GM20000 (cell line): ENCODE measurements at places on chromosomes 5 and 9.

- no peak for DNase-seq
Observed at GRCh38 chr9:96721303-96721702, 56.6 kb downstream of the ZNF510 start.

DNA sequence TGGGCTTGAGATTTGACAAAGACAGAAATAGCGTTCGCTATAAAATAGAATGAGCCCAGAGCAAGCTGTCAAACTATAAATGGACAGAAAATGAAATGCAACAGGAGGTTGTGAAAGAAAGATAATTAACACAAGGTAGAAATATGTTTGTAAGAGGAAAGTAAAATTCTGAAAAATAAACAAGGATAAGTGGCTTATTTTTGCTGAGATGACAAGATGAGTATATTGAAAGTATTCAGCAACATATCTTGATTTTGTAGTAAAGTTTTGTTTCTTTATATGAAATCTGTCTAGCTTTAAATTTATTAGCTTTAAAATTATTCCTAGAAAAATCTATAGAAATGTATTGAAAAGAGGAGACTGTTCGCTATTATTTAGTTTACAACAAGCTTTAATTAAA is 111.9 kb upstream of the RPS23 start:
- no peak for DNase-seq

DNA sequence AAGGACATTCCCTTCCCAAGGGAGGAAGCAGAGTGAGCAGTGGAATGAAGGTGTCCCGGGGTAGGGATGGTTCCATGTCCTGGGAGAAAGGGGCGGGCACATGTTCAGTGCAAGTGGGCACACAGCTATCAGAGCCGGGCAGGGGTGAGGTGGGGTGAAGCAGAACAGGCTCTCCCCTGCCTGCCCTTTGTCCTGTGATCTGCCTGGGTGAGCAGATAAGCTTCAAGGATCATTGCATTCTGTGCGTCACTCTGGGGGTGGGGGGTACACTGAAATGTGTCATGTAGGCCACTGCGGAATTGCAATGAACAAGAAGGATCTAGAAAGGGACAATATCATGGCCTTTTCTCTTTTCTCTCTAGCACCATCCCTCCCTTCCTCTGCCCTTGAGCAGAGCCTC is 61.7 kb upstream of the SHB start:
- no peak for DNase-seq

DNA sequence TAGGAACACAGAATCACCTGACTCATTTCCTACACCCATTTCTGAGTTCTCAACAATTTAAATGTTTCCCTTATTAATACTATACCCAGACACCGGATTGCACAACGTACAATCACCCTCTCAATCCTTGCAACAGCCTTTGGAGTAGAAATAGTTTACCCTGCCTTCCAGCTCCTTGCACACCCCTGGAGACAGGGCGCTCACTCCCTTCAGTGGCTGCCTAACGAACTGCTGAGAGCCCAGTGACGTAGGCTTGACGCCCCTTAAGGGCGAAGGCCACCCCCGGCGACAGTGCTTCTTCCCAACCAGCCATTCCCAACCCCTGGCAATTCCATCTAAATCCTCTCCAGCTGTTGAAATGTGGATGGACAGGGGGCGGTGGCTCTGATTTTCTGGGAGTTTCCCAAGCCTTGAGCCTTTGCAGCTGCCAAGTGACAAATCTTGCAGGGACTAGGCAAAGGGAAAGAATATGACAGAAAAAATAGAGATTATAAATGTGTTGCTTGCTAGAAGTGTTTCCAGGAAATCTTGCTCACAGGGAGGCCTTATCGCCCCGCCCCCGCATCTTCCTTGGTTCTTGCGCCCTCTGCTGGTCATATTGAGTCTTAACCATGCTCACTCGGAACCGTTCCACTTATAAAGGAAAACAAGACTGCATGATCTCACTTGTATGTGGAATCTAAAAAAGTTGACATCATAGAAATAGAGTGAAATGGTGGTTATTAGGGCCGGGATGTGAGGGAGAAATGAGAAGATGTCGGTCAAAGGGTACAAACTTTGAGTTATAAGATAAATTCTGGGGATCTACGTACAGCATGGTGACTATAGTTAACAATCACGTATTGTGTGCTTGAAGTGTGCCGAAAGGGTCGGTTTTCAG is 7.6 kb upstream of the BARX1 start:
- peak; percentile 90 for DNase-seq

DNA sequence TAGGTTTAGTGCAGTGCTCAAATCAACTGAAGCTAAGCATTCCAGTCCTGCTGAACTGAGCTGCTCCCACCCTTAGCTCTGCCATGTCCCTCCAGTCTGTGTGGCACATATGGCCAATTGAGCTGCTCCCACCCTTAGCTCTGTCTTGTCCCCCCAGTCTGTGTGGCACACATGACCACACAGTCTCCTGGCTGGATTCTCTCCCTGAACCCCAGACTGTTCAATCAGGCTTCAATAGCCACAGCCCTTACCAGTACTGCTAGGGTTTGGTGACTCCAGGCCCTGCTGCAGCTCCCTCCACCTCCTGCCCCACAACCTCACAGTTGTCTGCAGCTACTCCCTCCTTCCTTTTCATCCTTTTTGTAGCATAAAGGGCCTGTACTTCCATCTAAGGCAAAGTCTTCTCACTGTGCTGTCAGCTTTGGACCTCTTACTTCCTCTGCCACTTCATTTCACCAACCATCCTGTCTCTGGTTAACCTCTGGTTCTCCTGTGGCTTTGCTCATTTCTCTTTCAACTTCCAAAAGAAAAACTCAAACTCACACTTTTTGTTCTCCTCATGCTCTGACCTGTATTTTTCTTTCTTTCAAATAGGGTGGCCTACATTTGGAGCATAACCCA is 50.8 kb downstream of the ADAMTS12 start:
- peak; percentile 29 for DNase-seq

- DNase-seq = no peak
Observed at GRCh38 chr5:180160789-180161188, 48.2 kb downstream of the RASGEF1C start.

- DNase-seq = no peak
Observed at GRCh38 chr5:111017731-111018130, 53.8 kb upstream of the TSLP start.

DNA sequence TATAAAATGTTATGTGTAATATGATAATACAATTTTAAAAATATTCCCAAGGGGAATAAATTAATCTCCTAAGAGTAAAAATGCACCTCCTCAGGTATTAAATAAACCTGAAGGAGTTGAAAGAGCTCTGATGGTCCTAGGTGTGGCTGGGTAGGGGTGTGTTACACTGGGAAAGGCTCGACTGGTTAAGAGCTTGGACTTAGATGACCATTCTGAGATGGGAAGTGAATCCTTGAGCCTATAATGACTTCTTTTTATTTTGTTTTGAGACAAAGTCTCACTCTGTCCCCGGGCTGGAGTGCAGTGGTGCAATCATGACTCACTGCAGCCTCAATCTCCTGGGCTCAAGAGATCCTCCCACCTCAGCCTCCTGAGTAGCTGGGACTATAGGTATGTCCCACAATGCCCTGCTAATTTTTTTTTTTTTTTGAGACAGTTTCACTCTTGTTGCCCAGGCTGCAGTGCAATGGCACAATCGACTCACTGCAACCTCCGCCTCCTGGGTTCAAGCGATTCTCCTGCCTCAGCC is 9.2 kb upstream of the HABP4 start:
- no peak for DNase-seq

DNA sequence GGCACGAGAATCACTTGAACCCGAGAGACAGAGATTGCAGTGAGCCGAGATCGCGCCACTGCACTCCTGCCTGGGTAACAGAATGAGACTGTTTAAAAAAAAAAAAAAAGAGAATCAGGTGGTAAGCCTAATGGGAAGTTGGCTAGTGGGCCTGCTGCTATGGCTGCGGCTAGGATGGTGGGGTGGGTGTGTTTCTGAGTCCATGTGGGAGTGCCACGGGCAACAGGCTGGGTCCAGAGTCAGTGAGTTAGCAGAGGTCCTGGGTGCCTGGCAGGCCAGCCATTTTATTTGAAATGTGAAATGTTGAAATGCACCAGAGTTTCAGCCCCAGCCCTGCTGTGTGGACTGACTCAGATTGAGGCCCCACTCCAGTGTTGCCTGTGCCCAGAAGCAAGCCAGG is 37.8 kb downstream of the JADE2 start:
- DNase-seq = no peak

GRCh38 chr5:36743891-36744772 is 132.4 kb upstream of the NIPBL start:
- no peak for DNase-seq

DNA sequence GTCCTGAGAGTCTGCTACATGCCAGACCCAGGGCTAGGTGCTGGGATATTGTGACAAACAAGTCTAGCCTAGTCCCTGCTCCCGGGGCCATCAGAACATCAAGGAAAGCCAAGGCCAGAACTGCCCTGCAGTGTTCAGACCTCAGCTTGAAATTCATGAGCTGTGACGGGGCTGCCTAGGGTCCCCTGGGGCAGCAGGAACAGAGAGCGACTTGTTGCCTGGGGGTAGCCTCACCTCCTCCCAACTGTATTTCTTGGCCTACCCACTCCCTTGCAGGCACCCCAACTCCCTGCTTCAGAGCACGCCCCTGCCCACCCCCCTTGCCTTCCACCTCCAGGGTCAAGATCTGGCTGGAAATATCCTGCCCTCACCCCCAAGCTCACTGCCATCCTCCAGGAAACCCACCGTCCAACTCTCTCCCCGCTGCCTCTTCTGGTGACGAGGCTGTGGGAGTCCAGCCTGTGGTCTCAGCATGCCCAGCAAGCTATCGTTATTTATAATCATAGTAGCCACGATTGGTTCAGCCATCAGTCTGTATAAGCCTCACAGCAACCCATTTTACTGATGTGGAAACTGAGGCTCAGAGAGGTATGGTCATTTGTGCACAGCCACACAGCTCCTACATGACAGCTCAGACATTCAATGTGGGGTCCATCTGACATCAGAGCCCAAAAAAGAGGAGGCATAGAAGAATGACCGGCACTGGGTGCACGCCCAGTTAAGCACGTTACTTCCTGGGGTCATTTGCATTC is 10.7 kb downstream of the DNM1 start:
- DNase-seq = no peak

DNA sequence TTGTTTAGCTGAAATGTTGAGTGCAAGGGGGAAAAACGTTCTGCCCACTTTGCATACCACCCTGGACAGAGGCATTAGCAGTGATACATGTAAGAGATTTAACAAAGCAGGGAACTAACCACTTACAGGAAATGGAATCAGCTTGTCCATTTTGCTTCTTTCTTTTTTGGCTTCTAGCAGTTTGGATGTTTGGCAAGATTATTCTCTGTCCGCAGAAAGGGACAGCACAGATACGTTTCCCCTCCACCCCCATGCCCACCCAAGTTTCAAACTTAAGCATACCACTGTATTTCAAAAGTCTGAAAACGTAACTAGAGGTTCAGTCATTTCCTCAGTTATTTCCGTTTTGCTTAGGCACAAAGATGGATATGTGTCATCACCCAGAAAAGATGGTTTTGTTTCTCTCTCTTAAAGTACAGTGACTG is 118.4 kb downstream of the GDNF start:
- DNase-seq = peak; percentile 19

- DNase-seq = no peak
Observed at GRCh38 chr5:135534609-135535419, 950 bp downstream of the NEUROG1 start.

DNA sequence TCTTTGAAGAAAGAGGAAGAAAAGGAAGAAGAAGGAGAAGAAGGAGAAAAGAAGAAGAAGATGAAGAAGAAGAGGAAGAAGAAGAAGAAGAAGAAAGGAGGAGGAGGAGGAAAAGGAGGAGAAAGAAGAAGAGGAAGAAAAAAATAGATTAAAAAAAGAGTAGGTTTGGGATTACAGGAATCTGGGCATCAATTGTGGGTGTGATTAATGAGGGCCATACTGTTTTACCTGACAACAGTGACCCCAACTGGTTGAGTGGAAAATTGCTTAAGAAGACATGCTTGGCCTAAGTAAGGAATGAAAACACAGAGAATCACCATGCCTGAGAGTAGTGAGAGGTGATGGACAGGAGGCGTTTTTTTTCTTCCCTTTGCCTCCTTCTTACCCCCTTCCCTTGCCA is 114.6 kb downstream of the FAM170A start:
- DNase-seq = peak; percentile 42

DNA sequence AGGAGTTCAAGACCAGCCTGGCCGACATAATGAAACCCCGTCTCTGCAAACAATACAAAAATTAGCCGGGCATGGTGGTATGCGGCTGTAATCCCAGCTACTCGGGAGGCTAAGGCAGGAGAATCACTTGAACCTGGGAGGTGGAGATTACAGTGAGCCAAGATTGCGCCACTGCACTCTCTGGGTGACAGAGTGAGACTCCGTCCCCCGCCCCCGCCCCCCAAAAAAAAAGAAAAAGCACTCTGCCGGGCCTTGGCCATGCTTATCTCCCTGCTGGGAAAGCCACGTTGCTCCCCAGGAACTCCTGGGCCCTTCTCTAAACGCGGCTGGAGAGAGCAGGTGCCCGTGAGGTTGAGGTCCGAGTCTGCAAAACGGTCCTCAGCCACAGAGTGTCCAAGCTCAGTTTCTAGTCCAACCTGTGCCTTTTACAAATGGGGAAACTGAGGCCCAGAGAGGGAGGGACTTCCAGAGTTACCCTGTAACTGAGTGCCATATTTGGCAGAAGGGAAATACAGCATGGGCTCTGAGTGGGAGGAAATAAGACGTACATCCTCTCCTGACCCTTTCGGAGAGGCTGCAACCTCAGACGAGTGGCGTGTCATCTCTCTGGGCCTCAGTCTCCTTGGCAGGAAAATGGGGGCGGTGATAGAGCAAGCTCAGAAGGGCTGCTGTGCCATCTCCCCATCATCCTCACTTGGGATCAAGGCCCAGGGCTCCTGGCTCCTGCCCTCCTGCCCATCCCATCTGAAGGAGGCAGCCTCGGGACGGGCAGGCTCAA is 6.6 kb upstream of the PHYHD1 start:
- no peak for DNase-seq

DNA sequence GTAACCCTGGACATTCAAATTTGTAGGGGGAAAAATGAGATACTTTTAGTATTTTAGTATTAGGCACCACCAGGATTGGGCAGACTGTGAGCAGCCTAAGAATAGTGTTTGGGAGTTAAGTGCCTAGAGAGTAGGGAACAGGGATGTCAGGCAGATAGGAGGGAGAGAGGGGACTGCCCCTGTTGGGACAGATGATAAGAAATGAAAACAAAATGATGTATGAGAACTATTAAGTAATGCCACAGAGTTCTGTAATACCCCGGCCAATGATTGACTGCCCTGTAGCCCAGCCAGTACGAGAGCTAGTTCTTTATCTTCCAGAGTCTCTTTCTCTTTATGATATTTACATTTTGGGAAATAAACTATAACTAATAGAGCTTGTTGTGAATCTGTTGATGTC is 24.4 kb downstream of the ARHGAP26 start:
- no peak for DNase-seq

DNA sequence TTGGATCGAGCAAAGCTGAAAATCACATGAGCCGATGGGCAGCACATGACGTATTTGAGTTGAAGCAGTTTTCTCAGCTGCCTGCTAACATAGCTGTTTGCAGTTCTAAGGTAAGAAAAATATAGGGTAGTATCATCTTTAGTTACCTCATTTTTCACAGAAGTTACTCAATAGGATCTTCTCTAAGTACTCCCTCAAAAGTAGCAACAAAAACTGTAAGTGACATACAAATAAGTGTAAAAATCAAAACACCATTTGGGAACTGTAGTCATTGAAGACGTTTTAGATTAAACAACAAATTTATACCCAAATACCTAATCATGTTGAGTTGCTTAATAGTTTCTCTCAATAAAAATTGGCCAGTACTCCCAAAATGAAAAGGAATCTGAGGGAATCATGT is 102.6 kb downstream of the ERCC6L2 start:
- no peak for DNase-seq
